Esophagus muscularis mucosa (tissue), 4 donors: ENCODE measurements at places on chromosomes 13 and 19.

GRCh38 chr19:53076984-53077383 lies 26.2 kb downstream of the ZNF160 start:
- no peak for DNase-seq
- no peaks in the 10 kb centered on the region for H3K27me3 ChIP-seq
- peaks cover 13% of the 10 kb centered on the region for H3K4me1 ChIP-seq

- H3K4me1 ChIP-seq = peaks cover 9% of the 10 kb centered on the region
- no peak overlapping the region for H3K4me3 ChIP-seq
- no peaks in the 10 kb centered on the region for H3K27me3 ChIP-seq
- no peak for DNase-seq
- H3K36me3 ChIP-seq = no peaks in the 10 kb centered on the region
- no peak overlapping the region for H3K27ac ChIP-seq
Observed at GRCh38 chr19:45128806-45129205, 32.0 kb downstream of the NKPD1 start.

- H3K27me3 ChIP-seq = no peaks in the 10 kb centered on the region
- DNase-seq = no peak
- peaks cover 10% of the 10 kb centered on the region for H3K4me1 ChIP-seq
- no peak overlapping the region for H3K27ac ChIP-seq
- H3K4me3 ChIP-seq = no peak overlapping the region
Observed at GRCh38 chr19:17370026-17370587, 7.0 kb downstream of the PLVAP start.

GRCh38 chr19:11377237-11377636 lies 2.8 kb downstream of the SWSAP1 start:
- no peak for DNase-seq
- H3K4me3 ChIP-seq = no peak overlapping the region
- peaks cover 43% of the 10 kb centered on the region for H3K4me1 ChIP-seq
- peaks cover 8% of the 10 kb centered on the region for H3K27me3 ChIP-seq

GRCh38 chr19:38011426-38011825 lies 104.4 kb downstream of the SIPA1L3 start:
- H3K36me3 ChIP-seq = no peaks in the 10 kb centered on the region
- no peaks in the 10 kb centered on the region for H3K4me1 ChIP-seq
- DNase-seq = no peak
- H3K4me3 ChIP-seq = no peak overlapping the region
